ENCODE measurements at places on chromosomes 12 and 14. TPM values are rescaled to one million over a fixed set of nuclear protein-coding genes. Genes with fewer than 3 reads are reported as not detected.

LMNTD1 gene
- not detected for total RNA-seq

SRSF5 gene
- 264 TPM for total RNA-seq

PLBD1 gene
- 7.0 TPM for total RNA-seq

GRCh38 chr14:20754308-20754707, 8.6 kb downstream of the EDDM3A start:
- DNase-seq = no peak

- DNase-seq = no peak
These were observed 181.2 kb downstream of the TMTC2 start for GRCh38 chr12:82867762-82868500.

DNA sequence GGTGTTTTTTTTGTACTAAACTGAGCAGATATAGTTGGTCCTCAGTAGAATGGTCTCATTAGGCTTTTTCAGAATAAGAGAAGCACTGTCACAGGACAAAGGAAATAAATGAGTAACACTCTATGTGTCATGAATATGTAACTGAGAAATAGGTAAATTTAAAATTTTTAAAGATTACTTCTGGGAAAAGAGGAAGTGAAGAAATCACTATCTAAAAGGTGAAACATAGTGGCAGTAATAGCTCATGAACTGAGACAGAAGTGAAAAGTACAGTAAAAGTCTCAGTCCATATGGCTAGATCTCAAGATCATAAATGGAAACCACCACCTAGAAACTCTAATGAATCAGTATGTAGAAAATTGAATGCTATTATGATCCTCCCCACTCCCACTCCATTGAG, 89.3 kb upstream of the TTC7B start:
- no peak for DNase-seq

NR1H4 gene
- 1.9 TPM for total RNA-seq

- no peak for DNase-seq
These were observed 257.0 kb downstream of the IPO8 start for GRCh38 chr12:30438601-30439041.

RNASE1 gene
- 922 TPM for total RNA-seq

- no peak for DNase-seq
These were observed 791 bp upstream of the RNF41 start for GRCh38 chr12:56222531-56222895.

DNA sequence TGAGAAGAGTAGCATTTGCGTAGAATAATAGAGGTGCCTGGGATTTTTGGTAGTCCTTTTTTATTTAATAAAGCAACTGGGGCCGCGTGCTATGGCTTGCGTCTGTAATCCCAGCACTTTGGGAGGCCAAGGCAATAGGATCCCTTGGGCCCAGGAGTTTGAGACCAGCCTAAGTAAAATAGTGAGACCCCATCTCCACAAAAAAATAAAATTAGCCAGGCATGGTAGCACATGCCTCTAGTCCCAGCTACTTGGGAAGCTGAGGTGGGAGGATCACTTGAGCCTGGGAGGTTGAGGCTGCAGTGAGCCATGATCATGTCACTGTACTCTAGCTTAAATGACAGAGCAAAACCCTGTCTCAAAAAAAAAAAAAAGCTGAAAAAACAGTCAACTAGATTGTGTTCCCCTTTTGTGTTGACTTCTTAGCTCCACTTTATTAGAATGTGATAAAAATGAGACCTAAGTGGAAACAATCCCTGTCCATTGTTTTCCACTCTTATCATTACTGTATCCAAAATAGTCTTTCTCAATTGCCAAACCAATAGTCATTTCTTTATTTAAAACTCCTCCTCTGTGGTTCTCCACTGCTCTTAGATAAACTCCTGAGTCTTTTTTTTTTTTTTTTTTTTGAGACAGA, 7.4 kb downstream of the PRKCH start:
- DNase-seq = no peak

MIPOL1 gene
- 16.8 TPM for total RNA-seq

PPP4R4 gene
- 8.9 TPM for total RNA-seq

DNA sequence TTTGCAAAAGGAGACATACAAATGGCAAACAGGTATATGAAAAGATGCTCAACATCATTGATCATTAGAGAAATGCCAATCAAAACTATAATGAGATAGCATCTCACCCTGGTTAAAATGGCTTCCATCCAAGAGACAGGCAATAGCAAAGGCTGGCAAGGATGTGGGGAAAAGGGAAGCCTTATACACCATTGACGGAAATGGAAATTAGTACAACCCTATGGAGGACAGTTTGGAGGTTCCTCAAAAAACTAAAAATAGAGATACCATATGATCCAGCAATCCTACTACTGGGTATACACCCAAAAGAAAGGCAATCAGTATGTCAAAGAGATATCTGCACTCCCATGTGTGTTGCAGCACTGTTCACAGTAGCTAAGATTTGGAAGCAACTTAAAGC, 17.3 kb upstream of the CKAP4 start:
- no peak for DNase-seq

- no peak for DNase-seq
These were observed 7.2 kb upstream of the SSPN start for GRCh38 chr12:26188127-26188526.

DNA sequence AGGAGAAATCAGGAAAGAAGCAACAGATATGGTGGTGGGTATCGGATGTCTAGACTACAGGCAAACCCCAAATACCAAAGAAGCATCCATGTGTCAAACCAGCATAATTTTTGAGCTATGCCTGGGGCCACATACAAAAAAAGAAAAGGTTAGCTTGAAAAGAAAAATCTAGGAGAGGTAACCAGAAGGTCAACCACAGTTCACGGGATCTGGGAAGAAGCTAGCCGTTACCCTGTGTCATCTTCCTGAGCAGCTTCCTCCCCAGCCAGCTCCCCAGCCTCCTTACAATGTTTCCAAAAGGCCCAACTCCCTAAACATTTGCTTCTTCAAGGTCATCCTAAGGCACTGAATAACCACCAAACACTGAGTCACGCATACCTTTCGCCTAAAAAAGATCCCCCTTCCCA, 3.1 kb downstream of the SINHCAF start:
- no peak for DNase-seq

DNA sequence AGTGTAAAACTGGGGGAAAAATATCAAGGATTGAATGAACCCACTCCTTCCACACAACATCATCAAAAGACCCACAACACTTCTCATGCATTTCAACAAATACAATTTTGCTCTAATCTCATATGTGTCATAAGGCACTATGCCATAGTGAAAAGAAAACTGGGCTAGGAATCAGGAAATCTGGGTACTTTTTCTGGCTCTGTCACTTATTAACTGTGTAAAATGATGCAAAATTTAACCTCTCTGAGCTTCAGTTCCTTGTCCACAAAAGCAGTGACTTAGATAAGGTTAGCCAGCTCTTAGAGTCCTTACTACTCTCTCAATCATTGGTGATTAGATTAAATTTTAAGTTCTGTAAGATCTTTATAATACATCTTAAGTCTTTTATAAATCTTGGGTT, 250.5 kb upstream of the SOX5 start:
- no peak for DNase-seq

DNA sequence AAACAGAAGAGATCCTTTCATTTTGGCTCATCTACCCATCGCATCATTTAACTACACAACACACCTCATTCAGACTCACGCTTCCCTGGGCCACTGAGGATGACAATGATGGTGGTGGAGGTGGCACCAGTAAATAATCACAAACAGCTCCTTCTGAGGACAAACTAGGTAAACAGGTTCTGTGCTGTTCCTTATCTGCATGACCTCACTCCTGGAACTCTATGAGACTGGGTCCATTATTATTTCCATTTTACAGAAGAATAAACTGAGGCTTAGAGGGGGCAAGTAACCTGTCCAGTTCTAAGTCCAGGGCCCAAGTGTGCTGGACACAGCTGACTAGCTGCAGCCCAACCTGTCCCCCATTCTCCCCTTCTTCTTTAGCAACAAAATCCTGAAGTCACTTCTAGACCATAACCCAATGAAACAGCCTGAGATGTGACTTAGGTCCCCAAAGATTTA, 50.4 kb downstream of the ITPK1 start:
- DNase-seq = no peak

OASL gene
- 1.1 TPM for total RNA-seq

- DNase-seq = no peak
These were observed 27.0 kb upstream of the FOXN3 start for GRCh38 chr14:89444044-89444443.

DNA sequence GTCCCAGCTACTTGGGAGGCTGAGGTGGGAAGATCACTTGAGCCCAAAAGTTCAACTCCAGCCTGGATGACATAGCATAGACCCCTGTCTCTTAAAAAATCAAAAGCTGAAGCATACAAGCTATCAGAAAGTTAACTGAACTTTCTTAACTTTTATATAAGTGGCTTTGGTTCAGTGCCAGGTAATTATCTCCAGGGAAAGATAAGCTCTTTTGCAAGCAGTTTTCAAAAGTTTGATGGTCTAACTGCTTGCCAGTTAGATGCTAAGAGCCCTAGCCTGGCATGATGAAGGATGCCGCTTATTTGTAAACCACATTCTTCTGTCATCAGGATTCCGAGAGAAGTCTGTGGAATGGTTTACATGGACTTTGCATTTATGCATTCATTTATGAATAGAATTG, 409.1 kb downstream of the AEBP2 start:
- DNase-seq = no peak

ATG101 gene
- 43.0 TPM for total RNA-seq

GRCh38 chr14:55274751-55275150, 3.5 kb downstream of the FBXO34 start:
- no peak for DNase-seq

SDR9C7 gene
- total RNA-seq = not detected

- no peak for DNase-seq
These were observed 33.9 kb downstream of the NUMB start for GRCh38 chr14:73424453-73424852.

PELI2 gene
- 28.3 TPM for total RNA-seq

GRCh38 chr14:75158843-75159614, 17.4 kb downstream of the TMED10 start:
- no peak for DNase-seq

GRCh38 chr14:73787486-73788316, 63.9 kb upstream of the PTGR2 start:
- DNase-seq = no peak

GRCh38 chr14:55303691-55304145, 32.5 kb downstream of the FBXO34 start:
- DNase-seq = no peak

DNA sequence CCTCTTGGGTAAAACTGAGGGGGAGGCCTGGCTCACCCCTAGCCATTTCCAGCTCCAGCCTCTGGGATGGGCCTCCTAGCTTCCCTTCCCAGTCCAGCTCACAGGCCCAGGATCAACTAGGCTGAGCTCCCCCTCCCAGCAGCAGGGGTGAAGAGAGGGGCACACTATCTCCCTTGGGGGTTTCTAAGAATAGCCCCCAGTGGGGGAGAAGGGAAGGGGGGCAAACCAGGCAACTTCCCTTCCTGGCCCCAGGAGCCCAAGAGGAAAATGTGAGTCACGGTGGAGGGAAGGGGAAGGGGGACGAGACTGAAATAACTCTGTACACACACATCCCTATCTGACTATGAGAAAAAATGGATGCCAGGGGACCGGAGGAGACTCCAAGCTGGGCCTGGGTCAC, 9.0 kb downstream of the ADCY6 start:
- DNase-seq = peak; percentile 53

DNA sequence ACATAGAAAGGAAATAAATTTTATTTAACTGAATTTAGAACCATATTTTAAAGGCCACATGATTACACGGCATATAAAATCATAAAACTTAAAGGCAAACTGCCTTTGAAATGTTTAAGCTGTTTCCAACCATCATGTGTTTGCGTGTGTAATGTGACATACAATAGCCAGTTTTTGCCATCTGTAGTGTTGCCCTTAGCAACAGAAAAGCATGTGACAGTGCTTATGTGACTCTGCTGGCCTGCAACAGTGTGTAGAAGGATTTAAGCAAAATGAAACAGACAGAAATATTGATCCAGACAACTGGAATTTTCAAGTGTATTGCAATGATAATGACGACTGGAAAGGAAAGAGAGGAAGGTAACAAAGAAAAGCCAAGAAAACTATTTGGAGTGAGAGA, 49.5 kb downstream of the TSPAN19 start:
- DNase-seq = no peak

GRCh38 chr14:81534510-81535074, 939 bp upstream of the SEL1L start:
- DNase-seq = no peak

TAS2R46 gene
- total RNA-seq = 1.2 TPM

IL26 gene
- not detected for total RNA-seq

DNA sequence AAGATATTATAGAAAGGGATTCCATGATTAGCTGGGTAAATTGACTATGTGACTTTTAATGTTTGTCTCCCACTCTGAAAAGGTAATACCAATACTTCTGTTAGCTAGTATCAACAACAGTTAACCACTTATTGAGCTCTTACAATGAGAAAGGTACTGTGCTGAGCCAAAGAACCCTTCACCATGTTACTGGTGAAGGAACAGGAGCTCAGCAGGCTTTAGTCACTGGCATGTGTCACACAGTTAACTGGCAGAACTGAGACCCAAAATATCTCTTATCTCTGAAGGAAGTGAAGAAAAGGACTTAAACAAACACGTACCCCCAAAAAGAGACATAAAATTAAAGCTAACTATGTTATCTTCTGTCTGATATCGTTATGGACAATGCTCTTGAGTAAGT, 170.6 kb downstream of the MED13L start:
- no peak for DNase-seq

DNA sequence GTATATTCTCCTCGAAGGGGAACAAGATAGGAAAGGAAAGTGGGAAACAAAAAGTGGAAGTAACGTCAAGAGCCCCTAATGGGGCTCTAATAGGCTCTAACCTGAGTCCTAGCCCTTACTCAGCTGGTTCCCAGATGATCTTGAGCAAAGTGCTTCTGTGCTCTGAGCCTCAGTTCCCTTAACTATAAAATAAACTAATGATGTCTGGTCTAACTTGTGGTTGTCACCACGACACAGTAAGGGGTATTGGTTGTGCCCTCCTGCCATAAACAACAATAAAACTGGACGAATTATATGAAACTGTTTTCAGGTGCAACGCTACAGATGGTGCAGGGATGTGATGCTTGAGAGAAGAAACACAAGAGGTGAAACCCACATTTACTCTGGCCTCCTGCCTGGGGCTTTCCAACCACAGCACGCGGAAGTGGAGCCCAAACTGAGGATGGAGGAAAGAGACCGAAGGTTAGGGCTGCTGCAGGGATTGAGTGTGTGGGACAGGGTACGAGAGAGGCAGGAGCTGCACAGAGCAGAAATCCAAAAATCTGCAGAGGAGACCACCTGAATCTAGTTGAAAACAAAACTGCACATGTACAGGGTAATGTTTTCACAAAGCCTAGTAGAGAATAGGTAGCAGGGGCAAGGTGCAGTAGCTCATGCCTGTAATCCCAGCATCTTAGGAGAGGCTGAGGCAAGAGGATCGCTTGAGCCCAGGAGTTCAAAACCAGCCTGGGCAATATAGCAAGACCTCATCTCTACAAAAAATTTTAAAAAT, 45.6 kb upstream of the BCL2L14 start:
- DNase-seq = no peak

DNA sequence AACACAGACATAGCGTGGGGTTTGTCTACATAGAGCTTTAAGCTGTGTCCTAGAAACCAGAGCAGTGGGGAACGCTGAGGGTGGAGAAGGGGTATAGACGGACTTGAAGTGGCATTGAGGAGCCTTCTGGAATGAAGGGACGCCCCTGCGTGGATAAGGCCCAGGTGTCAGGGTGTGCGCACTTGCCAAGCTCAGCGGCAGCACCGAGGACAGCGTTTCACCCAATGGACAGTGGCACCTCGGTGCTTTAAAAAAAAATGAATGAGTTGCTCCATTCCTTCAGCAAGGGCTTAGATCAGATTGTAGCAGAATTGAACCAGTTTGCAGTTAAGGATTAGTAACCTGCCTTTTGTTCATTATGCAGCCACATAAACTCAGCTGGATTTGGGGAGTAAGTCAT, 33.6 kb upstream of the MMP17 start:
- DNase-seq = no peak

CLEC4A gene
- 5.1 TPM for total RNA-seq

Measured in thoracic aorta (tissue), 2 donors.